ENCODE measurements at places on chromosomes 12 and 14.
A peak's percentile ranks its signal among the peaks of the same experiment; 100 is the strongest.

DNA sequence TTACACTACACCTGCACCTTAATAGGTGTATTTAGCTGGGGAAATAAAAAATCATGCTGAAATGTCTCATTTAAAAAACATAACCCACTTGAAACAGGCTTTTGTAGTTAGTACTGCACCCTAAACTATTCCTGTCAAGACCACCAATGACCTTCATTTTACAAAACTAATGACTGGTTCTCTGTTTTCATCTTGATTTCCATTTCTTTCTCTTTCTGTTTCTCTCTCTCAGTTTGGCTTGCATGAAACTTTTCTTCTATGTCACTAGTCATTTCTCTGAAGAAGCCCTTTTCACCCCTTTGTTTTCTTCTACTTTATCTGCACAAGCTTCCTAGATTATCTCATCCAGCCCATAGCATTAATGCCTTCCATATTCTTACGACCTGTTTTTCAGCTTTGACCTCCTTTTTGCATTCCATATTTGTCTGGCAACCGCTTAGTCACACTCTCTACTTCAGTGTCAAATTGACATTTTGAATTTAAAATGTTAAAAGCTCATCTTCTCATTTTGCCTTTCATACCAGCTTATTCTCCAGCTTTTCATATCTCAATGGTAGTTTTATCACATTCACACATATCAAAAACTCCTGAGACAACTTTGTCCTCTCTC, 32.7 kb upstream of the KLRF1 start:
- no peak for DNase-seq

DNA sequence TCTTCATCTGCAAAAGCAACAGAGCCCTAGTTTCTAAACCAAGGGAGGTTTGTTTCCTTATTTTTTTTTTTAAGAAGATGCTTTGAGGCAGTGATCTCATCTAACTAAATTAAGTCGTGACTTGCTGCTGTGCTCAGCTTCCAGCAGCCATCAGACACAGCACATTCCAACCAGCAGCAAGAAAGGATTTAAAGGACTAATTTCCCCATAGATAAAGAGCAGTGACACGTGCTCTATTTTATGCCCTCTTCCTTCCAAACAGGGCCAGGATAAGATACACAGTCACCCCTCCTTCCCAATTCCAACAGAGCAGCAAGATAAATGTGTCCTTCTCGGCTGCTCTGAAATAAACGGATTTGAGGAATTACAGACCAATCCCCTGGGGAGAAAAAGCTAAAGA, 81.7 kb downstream of the PRKAB1 start:
- no peak for DNase-seq

DNA sequence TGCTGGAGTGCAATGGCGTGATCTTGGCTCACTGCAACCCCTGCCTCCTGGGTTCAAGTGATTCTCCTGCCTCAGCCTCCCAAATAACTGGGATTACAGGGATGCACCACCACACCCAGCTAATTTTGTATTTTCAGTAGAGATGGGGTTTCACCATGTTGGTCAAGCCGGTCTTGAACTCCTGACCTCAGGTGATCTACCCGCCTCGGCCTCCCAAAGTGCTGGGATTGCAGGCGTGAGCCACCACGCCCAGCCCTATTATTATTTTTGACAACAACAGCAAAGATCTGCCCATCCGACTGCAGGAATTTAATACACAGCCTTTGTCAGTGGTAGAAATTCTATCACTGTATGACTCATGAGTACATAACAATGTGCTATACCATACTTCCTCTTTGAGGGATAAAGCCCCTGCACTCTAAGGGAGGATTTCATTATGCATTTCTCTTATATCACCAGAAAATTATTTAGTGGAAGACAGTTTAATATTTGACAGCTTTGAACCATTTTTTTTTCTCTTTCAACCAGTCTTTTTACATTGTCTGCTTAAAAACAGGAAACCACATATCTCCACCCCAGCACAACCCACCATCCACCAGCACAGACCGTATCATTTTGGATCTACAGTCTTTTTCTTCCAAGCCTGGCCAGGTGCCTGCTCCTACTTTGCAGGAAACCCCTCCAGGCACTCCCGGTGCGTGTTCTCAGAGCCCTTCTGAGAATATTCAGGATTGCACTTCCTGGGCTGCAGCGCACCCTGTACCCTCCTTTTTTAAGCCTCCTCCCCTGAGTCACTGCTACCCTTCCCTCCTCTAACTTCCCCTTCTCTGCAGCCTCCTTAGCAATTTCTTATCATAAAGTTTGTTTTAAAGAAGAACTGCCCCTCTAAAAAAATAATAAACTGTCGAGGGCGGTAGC, 594 bp downstream of the ARHGDIB start:
- DNase-seq: no peak

- DNase-seq: no peak
Measured at GRCh38 chr14:28589792-28590191, 176.8 kb upstream of the FOXG1 start.

DNA sequence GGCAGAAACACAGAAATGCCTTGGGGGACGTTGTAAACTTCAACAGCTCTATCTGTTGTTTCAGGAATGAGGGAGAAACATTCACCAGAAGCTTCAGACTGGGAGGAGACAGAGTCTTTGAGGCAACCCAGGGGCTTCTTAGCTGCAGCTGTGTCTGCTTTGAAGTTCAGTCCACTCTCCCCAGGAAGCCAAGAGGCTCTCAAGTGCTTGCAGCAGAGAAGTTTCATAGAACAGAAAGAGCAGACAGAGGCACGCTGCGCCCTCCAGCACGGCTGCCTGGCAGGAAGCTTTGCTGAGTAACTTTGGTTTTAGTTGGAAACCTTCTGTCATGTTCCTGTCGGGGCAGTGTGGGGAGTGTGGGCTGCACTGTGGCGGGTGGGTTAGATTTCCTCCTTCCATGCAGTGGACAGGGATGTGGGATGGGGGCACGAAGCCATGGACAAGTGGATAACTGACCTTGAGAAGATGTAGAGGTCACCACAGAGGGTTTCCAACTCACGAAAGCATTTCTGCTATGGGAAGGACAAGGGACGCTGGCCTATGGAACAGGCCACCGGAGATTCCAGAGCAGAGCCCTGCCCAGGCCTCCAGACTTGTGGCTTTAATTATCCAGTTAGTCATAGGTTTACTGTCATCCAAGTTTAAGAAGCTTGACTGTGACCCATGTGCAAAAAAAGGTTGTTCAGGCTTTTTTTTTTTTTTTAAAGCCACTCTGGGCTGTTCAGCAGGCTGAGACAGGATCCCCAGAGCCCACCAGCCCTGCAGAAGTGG, 107.7 kb downstream of the ARF6 start:
- DNase-seq: peak; percentile 45
